Left hindlimb (tissue), 1 donor: ENCODE measurements at places on chromosomes 12 and 14.

GRCh38 chr12:50597200-50598195 is 92.7 kb downstream of the DIP2B start:
- no peak for DNase-seq

- DNase-seq, result no peak
These were observed 224.9 kb downstream of the FBXL14 start for GRCh38 chr12:1369460-1369859.

GRCh38 chr14:23356662-23357061 is 4.0 kb upstream of the SLC22A17 start:
- no peak for DNase-seq

- DNase-seq, result no peak
These were observed 65.7 kb downstream of the TTC9 start for GRCh38 chr14:70707138-70708038.

- DNase-seq, result no peak
These were observed 253.9 kb upstream of the MDGA2 start for GRCh38 chr14:47929334-47929733.

GRCh38 chr14:60094306-60094897 is 2.7 kb downstream of the PCNX4 start:
- DNase-seq, result no peak

GRCh38 chr12:122891661-122892525 is 4.0 kb downstream of the VPS37B start:
- no peak for DNase-seq
